Sciatic nerve (tissue), 2 donors: ENCODE measurements at places on chromosomes 2 and 18. TPM values are rescaled to one million over a fixed set of nuclear protein-coding genes. Genes with fewer than 3 reads are reported as not detected.
A peak's percentile ranks its signal among the peaks of the same experiment; 100 is the strongest.

FTCDNL1 gene
- total RNA-seq: 2.3 TPM

CCL20 gene
- 0.76 TPM for total RNA-seq

GRCh38 chr18:56799756-56800155, 148.6 kb downstream of the WDR7 start:
- DNase-seq: no peak

DNA sequence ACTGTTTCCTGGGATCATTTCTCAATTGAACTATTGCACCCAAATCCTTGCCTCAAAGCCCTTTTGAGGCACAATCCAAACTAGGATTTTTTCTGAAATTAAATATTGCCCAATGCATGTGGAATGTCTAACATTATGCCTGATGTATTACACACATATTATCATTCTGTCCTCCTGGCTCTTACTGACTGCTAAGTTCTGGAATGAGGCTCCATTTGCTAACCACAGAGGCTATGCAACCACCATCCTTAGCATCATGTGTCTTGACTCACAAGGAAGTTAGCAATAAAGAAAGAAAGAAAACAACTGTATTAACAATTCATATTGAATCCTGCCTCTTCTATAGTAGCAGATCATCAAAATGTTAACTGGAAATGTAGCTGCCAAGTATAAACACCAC, 1142.7 kb downstream of the CNTNAP5 start:
- DNase-seq: no peak

- no peak for DNase-seq
These were observed 6.6 kb downstream of the GALNT5 start for GRCh38 chr2:157264099-157264498.

- no peak for DNase-seq
These were observed 36.6 kb upstream of the AAK1 start for GRCh38 chr2:69680001-69680675.

TCF23 gene
- total RNA-seq: not detected

SLC19A3 gene
- total RNA-seq: 7.1 TPM

CTLA4 gene
- 0.67 TPM for total RNA-seq

DNA sequence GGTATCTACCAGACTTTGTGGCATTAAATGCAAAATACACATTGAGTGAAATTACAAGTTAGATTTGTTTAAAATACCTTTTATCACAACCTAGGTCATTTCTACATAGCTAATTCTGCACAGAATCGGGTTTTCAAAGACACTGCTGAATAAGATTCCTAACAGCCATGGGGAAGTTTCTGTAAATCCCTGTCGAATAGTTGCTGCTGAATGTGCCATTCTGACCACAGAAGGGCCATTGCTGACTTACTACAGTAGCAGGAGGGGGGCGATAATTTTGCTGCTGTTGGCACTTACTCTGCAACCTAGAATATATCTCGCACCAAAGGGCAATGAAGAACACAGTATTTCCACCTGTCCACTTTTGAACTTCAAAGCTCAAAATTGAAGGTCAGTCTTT, 232.8 kb downstream of the TCF4 start:
- DNase-seq: no peak

- DNase-seq: peak; percentile 43
These were observed 20.1 kb upstream of the ALLC start for GRCh38 chr2:3637692-3638455.

STARD6 gene
- 0.85 TPM for total RNA-seq

REG3A gene
- 2.3 TPM for total RNA-seq

DNA sequence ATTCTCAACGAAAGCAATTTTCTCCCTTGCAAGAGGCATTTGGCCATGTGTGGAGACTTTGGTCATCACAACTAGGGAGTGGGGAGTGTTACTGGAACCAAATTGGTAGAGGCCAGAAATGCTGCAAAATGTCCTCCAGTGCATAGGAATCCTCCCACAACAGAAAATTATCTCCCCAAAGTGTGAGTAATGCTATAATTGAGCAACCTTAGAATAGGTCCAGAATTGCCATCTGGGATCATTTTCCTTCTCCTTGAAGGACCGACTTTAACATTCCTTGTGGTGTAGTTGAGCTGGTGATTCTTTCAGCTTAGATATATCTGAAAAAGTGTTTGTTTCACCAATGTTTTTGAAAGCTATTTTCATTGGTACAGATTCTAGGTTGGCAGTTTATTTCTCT, 111.2 kb upstream of the SMIM21 start:
- DNase-seq: no peak

GRCh38 chr2:37877457-37878315, 47.4 kb upstream of the RMDN2 start:
- DNase-seq: no peak

ALMS1 gene
- total RNA-seq: 28.2 TPM

GRCh38 chr2:240259201-240259923, 118.9 kb upstream of the OTOS start:
- DNase-seq: no peak

- no peak for DNase-seq
These were observed 20.8 kb downstream of the IMMT start for GRCh38 chr2:86174445-86174844.

SETBP1 gene
- 44.5 TPM for total RNA-seq

- no peak for DNase-seq
These were observed 194.8 kb downstream of the TPGS2 start for GRCh38 chr18:36633961-36634412.

DNA sequence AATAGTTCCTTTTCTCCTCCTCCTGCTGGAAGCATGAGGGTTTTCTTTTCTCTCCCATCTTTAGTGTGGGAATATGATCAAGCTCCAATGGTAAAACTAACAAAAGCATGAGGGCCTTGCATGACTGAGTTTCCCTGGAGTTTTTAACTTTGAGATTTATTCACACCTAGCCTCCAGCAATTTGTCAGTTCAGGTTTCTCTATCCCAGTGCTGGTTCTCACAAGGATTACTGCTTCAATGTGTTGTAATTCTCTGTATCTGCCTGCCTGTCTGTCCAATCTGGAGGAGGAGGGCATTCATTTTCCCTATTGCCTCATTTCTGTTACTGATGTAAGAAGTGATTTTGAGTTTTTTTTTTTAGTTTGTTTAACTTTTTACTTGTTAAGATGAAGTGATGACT, 57.6 kb upstream of the RPRM start:
- DNase-seq: no peak

- DNase-seq: no peak
These were observed 39.6 kb downstream of the SCN3A start for GRCh38 chr2:165164201-165164600.

DNA sequence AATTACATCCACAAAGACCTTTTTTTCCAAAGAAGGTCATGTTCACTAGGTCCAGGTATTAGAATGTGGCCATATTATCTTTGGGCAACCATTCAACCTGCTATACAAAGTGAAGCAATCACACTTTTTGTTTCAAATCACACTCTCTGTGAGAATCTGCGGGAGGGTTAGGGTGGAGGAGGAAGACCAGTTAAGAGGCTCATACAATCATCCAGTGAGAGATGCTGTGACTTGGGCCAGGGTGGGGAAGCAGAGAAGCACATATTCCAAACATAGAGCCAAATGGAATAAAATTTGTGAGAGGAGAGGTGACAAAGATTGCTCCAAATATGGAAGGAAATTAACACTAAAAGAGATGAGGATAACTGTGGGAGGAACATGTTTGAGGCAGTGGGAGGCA, 351.6 kb downstream of the CYRIA start:
- DNase-seq: no peak

GRCh38 chr2:210540900-210541289, 15.5 kb upstream of the CPS1 start:
- no peak for DNase-seq

SLC5A7 gene
- total RNA-seq: not detected

- no peak for DNase-seq
These were observed 204.3 kb downstream of the GULP1 start for GRCh38 chr2:188495969-188496431.

- DNase-seq: no peak
These were observed 4.3 kb downstream of the DLX1 start for GRCh38 chr2:172089633-172090032.

TOGARAM2 gene
- 5.3 TPM for total RNA-seq

DNA sequence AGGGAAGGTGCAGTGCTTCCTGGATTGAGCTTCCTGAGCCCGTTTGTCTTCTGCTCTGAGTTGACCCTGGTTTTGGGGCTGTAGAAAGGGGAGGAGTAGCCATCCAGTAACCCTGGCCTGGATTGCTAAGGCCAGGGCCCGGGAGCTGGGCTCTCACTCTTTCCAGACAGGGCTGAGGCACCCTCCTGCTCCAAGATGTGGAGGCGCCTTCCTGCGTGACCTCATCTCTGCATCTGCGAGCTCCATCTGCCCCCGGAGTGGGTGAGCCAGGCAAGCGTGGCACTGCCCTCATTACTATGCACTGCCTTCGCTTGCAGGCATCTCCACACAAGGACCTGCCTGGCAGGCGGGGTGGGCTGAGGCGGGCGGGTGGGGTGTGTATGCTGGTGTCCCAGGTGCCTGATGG, 58.0 kb downstream of the RAB31 start:
- DNase-seq: no peak

GRCh38 chr2:61535449-61535848, 2.7 kb downstream of the XPO1 start:
- no peak for DNase-seq

- DNase-seq: no peak
These were observed 37.7 kb downstream of the COBLL1 start for GRCh38 chr2:164803776-164804466.

DNA sequence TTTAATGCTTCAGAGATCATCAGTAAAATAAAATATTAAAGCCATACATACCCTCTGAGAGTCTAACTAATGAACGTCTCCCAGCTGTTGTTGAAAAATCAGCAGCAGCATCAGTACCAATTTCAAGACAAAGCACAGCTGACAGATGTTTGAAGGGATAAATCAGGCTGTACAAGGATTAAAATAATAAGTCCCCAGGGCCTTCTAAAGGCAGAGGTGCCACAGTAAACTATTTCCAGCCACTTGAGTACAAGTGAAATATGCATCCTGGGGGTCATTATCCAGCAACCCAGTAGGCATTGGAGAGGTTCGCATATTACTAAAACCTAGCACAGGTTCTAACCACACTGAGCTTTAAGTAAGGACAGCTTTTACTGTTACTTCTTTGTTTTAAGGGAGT, 76.9 kb downstream of the NXPH2 start:
- DNase-seq: no peak

- DNase-seq: no peak
These were observed 608 bp downstream of the CDH7 start for GRCh38 chr18:65751155-65752085.
